ENCODE measurements at places on chromosomes 16 and 17. TPM values are rescaled to one million over a fixed set of nuclear protein-coding genes. Genes with fewer than 3 reads are reported as not detected.

DNA sequence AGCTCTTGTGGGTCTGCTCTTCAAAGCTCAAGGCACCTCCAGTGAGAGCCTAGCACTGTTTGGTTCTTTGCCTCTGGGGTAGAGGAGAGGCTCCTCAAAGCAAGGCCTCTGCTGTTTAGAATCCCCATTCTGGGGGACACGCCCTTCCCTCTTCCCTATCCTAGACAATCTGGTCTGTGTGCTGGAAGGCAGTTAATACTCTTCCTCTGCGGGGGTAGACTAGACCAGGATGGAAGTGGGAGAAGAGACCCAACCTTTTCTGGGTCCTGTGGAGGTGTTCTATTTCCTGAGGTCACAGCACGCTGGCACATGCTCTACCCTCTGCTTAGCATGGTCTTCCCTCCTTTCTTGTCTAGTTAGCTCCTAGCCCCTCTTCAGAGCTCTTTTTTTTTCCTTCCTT, 7.7 kb downstream of the ERAL1 start:
- no peak for DNase-seq

Gene KPNA2
- 31.9 TPM for total RNA-seq

DNA sequence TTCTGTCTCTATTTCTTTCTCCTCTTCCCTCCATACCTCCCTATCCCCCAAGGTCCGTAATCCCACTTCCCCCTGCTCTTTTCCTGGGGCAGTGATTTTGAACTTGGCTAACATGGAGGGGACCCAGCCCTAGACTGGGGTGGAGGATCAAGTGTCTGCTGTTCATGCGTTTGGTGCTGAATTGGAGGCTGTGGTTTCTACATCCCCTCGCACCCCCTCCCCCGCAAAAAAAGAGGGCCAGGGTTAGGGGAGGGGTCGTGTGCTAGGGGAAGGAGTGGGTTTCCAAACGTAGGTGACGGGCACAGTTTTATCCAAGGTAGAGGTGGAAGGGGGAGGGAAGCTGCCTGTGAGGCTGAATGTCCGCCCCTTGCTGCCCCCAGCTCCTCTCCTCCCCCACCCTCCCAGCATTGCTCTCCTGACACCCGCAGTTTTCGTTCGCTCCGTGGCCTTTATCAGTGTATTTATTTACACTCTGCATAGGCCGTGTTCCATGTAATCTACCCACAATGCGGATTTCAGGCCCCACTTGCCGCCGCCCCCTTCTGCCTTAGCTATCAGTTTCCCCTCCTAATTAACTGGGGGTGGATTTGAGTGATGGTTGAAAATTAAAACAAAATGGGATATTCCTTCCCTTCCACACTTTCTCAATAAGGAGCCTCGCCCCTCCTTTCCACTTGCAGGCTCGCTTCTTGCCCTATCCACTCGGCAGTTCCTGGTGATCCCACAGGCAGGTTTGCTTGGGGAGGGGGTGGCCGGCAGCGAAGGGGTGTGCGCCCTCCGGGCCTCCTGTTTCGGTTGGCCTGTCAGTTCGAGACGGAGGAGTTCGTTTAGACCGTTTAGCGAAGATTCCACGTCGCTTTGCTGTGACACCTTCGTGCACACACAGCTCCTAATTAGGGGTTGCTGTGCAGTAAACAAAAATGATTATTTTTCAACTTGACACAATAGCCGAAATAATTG, 2.0 kb downstream of the GNAO1 start:
- DNase-seq = no peak

DNA sequence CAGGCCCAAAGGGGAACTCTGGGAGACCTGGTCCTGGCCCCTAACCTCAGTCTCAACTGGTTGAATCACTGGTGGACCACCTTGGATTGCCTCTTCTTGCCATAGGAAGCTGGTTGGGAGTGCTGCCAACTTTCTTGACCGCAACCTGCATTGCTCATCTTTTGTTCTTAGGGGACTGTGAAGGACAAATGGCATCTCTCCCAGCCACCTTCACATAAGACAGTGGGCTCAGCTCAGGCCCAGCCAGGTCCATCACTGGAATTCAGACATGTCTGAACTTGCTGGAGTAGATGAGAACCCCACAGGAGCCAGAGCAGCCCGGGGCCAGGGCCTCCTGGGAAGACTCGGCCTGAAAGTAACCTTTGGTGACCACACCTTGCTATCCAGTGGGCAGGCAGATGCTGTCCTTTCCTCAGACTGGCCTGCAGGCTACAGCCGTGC, 18.8 kb downstream of the ADORA2B start:
- no peak for DNase-seq

DNA sequence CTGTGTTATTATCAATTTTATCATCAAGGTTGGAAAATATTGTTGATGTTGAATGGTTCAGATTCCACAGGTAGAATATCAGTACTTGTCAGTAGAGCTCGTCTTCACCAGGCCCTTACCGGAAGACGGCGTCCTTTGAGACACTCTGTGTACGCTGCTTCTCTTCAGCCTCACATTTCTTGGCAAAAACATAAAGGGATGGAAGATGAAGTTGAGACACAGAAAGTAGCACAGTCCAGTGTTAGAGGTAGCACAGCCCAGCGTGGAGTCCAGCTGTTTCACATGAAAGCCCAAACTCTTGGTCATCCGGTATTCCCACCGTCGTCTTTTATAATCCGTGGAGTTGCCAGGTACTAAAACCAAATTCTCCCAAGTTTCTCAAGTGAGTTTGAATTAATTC, 30.4 kb downstream of the ATP2C2 start:
- no peak for DNase-seq

- no peak for DNase-seq
Observed at GRCh38 chr16:86171329-86171728, 272.4 kb downstream of the IRF8 start.

DNA sequence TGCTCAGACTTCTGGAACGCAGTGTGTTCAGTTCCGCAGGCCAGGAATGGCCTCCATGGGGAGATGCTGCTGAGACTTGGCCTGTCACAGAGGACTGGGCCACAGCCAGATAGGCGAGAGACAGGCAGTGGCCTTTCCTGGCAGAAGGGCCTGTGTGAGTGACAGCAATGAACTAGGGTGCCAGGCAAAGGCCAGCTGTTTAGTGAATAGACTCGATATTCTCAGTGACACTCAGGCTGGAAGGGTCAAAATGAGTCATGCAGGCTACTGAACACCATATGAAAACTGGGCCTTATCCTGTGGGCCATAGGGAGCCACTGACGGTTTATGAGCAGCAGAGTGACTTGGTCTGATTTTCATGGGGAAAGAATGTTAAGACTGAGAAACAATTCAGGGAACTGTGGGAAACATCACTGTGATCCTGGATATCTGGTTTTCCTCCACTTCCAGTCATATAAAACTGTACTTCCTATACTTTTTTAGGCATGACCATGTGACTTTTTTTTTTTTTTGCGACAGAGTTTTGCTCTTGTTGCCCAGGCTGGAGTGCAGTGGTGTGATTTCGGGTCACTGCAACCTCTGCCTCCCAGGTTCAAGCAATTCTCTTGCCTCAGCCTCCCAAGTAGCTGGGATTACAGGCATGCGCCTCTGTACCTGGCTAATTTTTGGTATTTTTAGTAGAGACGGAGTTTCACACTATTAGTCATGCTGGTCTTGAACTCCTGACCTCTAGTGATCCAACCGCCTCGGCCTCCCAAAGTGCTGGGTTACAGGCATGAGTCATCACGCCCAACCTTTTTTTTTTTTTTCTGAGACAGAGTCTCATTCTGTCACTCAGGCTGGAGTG, 5.2 kb upstream of the NUBP1 start:
- peak; percentile 78 for DNase-seq

DNA sequence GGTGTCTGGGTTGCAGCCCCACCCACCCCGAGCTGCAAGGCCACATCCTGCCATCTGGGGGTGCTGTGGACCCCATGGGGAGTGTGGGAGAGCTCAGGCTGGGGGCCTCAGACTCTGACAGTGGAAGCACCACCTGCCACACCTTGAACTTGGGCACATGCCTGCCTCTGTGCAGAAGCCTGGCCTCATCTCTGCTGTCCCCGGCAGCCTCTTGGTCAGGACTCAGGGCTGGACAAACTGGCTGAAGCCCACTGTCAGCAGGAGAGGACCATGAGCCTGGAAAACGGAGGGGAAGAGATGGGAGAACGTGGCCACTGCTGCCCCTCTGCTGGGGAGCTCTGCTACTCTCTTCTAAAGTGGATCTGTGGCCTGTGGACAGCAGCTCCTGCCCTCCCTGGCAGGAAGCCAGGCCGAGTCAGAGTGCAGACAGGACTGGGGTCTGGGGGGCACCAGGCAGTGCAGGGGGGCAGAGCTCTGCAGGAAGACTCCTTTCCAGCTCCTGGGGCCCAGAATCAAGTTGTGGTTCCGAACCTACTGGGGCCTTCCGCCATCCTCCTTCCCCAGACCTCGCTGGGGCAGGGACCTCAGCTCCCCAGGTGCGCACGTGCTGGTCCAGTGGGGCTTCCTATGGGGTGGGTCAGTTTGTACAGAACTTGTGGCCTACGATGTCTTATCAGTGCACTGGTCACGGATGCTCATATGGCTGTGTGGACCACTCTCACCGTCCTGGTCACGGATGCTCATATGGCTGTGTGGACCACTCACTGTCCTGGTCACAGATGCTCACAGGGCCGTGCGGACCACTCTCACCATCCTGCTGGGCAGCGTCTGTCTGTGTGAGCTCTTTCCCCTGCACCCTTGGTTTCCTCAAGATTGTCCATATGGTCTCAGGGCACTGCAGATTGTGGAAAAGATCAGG, 207.7 kb downstream of the LAT start:
- DNase-seq = peak; percentile 26

DNA sequence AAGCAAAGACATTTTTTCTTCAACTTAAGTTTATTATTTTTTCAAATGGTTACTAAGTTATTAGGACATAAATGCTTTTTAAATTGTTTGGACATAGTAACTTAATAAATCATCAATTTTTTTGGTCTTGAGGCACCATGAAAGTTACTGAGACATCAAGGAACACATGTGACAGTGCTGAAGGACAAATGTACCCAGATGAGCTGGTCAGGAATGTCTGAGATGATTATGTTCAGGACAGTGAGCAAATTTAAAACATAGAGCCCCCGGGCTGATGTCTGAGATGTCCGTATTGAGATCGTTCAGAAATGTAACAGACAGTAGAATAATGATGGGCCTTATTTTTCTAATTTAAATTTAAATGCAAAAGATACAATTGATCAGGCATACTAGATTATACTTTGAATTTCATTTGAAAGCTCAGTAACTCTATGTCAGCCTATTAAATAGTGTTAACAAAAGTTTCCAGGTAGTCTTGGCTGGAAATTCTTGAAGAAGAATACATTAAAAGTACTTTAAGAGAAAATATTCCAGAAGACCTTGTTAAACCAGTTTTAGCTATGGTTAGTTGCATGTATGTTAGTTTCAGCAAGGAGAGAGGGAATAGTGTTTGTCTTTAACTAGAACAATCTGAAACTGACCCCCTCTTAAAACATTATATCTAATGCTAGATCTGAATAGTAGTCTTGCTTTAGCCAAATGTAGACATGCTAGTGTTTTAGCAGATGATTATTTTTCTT, 36.4 kb downstream of the SEC14L1 start:
- DNase-seq = no peak

Gene ST6GALNAC1
- 2.7 TPM for total RNA-seq

Gene TBC1D3K
- not detected for total RNA-seq

Gene PSMC3IP
- total RNA-seq = 5.2 TPM

DNA sequence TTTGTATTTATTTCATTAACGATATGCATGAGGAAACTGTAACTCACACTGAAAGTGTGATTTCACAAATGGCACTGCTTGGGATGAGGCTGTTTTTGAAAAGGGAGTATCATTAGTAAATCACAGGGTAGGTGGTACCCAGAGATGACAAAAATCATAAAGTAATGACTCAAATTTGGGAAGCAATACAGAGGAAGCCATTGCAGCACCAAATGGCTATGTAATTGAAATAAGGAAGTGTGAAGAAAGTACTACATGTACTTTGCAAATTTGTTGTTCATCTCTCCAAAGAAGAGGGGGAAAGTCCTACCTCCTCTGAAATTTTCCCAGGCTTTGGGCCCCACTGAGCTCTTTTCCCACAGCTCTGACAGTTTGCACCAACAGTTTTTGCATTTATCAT, 12.3 kb upstream of the ABCC12 start:
- DNase-seq = no peak

DNA sequence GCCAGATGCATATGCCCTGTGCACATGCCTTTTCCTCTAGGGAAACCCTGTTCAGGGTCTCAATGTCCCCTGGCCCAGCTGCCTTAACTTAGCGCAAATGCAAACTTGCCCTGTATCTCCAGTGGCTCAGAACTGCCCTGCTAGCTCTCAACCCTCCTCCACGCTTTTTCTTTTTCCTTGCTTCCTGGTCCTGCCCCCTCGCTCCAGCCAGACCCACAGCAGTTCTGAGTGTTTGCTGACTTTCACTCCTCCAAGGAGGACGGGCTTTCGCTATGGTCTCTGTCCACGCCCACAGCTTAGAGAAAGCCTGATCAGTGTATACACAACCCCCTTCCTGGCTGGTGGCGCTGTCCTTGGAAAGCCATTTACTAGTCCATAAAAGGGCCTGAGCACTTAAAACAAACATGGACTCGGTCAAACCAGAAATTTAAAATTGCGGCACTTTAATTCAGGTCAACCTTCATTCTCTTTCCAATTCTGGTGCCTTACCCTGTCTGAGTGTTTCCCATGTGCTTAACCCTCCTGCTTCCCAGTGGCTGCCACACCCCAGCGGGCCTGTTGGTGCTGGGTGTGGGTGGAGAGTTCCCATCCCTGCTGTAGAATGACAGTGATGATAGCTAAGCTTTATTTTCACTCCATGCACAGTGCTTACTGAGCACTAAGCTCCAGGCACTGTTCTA, 15.6 kb upstream of the TMEM98 start:
- no peak for DNase-seq

DNA sequence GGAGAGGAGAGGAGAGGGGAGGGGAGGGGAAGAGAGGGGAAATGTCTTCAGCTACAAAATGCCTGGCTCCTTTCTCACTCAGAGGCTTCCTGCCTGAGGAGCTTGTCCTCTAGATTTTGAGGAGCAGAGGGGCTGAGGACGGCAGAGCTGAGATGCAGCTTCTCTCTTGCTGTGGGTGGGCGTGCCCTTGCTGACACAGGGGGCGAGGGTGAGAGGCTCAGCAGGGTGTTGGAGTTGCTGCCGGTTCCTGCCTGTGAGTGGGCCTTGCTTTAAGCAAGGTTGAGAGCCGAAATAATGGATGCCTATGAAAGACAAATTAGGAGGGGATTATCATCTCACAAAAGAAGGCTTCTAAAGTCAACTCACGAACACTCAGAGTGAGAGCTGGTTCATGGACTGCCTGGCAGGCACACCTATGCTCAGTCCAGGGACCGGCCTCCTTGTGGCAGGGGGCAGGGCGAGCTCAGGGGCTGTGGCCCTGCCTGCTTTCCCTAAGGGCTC, 215.6 kb downstream of the MSI2 start:
- no peak for DNase-seq

Gene CCL14
- total RNA-seq = not detected

- DNase-seq = no peak
Observed at GRCh38 chr16:83806731-83807130, 1.0 kb upstream of the HSBP1 start.

Gene CSNK2A2
- 64.0 TPM for total RNA-seq

GRCh38 chr17:59825533-59826322, 67.0 kb downstream of the TUBD1 start:
- DNase-seq = no peak

GRCh38 chr17:61230972-61231820, 168.4 kb upstream of the TBX2 start:
- no peak for DNase-seq

- peak; percentile 37 for DNase-seq
Observed at GRCh38 chr17:30363715-30364202, 15.0 kb upstream of the CPD start.

Gene KCNG4
- total RNA-seq = 0.64 TPM

GRCh38 chr16:31073142-31073969, 684 bp downstream of the ZNF668 start:
- peak; percentile 95 for DNase-seq

Measured in dorsolateral prefrontal cortex (tissue), 122 donors.